ENCODE measurements at places on chromosomes 2 and 18. TPM values are rescaled to one million over a fixed set of nuclear protein-coding genes. Genes with fewer than 3 reads are reported as not detected.

Gene LIMS3
- total RNA-seq, result 0.93 TPM

Gene DSG1
- total RNA-seq, result not detected

Gene PTPRN
- total RNA-seq, result 30.2 TPM

Gene ERMN
- 0.22 TPM for total RNA-seq

Gene PER2
- 14.3 TPM for total RNA-seq

Gene DLX1
- total RNA-seq, result 1.7 TPM

Gene SGO2
- 13.1 TPM for total RNA-seq
